Mucosa of descending colon (tissue), 3 donors: ENCODE measurements at places on chromosomes 1 and 21. TPM values are rescaled to one million over a fixed set of nuclear protein-coding genes. Genes with fewer than 3 reads are reported as not detected.

GOLT1A gene
- total RNA-seq, result 3.9 TPM

- no peak for DNase-seq
Measured at GRCh38 chr1:59520194-59520593, 223.3 kb downstream of the FGGY start.

DNA sequence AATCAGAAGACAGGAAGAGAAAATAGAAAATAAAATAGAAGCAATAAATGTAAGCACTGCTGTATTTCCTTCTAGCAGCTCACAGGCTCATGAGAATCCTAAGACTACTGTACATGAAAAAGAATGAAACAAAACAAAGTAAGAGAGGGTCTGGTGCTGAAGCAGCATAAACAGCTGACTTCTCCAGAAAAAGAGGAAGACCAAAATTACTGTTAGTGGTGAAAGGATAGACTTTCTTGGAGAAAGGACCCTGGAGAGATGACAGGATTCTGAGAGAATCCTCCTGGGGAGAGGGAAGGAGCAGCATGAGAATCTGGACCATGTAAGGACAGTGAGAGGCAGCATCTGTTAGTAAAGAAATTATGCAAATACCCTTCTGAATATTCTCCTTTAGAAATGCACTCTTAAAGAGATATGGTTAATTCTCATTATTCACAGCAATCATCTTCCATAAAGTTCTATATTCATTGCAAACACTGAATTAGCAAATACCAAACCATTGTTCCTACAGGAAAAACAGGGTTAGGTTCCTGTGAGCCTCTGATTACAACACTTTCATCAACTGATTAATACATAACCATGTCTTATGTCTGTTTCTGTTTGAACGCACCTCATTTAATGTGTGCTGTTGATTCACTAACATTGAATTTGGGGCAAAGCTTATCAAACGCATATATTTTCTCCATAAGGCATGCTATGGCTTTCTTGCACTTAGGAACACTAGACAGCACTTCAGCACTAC is 17.0 kb downstream of the SLC25A24 start:
- DNase-seq, result no peak

GRCh38 chr1:232471250-232471649 is 158.7 kb downstream of the SIPA1L2 start:
- DNase-seq, result no peak
